ENCODE measurements at places on chromosomes 4 and X.

DNA sequence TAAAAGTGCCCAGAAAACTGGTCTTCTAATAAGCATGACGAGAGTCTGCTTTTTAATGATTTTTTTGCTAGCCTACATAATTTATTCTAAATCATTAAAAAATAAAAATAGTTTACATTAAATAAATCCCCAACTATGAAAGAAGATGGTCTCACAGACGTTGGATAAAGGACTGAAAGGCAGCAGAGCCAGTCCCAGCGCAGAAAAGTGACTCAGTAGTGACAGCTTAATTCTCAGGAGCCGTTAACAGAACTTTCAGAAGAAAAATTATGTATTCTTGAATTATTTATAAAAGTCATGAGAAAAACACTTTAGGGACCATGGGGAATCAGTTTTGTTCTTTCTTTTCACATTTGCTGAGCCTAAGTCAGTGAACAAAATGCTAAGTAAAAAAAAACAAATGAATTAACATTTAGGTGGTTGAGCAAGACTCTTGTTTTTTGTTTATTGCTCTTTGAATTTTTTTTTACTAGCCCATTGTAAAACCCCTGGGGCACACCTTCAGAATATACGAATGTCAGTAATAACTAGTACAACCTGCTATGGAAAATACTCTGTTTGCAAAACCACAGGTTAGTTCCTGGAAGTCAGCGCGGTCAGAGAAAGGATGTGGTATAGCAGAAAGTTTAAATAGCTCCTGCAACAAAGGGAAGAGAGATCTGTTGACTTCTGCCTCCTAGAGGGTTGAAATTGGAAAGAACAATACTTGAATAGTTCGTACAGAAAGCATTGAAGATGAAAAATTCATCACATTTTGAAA lies 50.4 kb upstream of the CCDC160 start:
- no peak for DNase-seq

DNA sequence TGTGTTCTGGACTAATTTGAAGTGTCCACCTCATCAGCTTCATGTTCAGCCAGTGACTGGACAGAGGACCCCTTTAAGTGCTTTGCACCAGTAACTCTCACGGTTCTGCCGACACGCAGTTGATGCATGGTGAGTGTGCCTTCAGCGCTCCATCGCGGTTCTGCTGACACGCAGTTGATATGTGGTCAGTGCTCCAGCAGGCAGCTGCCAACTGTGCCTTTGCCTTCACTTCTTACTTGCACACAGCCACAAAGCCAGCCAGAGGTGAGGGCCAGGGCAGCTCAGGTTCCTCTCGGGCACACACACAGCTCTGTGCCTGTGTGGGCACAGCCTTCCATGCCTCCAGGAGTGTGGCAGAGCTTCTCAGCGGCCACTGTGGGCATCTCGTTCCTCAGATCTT lies 12.4 kb downstream of the NKX1-1 start:
- no peak for DNase-seq

- DNase-seq, result peak; percentile 11
Observed at GRCh38 chr4:82223715-82224114, 150.1 kb downstream of the HNRNPD start.

DNA sequence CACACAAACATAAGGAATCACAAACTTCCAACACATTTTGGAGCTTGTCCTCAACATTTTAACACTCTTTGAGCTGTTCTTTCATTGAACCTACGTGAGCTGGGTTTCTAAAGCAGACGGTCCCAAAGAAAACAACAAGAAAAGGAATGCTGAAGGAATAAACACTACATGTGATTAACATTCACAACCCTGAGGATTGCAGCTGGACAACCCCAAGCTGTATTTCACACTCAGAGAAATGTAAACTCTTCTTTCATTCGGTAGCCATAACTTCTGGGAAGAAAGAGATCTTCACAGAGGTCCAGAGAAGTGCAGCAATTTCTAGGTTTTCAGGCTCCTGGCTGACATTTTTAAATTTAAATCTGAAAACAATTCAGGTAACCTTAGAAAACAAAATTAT lies 130.2 kb downstream of the CFAP299 start:
- no peak for DNase-seq

- no peak for DNase-seq
Observed at GRCh38 chr4:10237131-10237530, 120.5 kb upstream of the WDR1 start.

- DNase-seq, result no peak
Observed at GRCh38 chr4:43843501-43843900, 605.1 kb downstream of the KCTD8 start.

DNA sequence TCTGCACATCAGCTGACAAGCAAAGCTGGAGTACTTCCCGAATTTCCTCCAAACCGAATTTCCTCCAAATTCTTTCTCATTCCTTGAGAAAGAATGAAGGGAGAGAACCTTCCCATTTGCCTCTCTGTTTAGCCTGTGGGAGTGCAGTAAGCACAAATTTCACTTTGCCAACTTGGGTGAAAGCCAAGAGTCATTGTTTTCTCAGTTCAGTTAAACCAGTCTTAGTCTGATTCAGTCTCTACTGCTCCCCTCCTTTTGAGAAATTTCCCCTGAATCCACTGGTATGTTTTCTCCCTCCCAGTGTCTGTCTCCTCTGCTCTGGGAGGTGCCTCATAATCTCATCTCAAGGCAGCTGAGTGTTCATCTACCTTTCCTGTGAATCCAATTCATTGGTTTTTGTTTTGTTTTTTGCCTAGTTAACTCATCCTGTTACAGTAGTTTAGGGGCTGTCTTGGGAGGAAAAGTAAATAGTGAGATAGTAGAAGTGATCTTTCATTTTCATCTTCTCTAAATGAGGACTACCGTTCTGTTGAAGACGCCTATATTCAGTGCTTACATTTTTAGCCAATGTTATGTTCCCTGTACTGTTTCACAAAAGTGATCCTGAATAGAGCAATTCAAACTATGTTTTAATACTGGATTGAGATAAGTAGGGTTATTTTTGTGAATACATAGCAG lies 49.0 kb downstream of the SYTL5 start:
- DNase-seq, result no peak

- DNase-seq, result no peak
Observed at GRCh38 chrX:132692526-132692925, 203.7 kb upstream of the MBNL3 start.

GRCh38 chr4:176856421-176856820 lies 63.7 kb upstream of the VEGFC start:
- no peak for DNase-seq

- no peak for DNase-seq
Observed at GRCh38 chr4:114312338-114312737, 286.3 kb upstream of the UGT8 start.

GRCh38 chrX:39052751-39053150 lies 251.5 kb downstream of the MID1IP1 start:
- no peak for DNase-seq

- no peak for DNase-seq
Observed at GRCh38 chr4:163353054-163353453, 9.4 kb downstream of the NPY5R start.

DNA sequence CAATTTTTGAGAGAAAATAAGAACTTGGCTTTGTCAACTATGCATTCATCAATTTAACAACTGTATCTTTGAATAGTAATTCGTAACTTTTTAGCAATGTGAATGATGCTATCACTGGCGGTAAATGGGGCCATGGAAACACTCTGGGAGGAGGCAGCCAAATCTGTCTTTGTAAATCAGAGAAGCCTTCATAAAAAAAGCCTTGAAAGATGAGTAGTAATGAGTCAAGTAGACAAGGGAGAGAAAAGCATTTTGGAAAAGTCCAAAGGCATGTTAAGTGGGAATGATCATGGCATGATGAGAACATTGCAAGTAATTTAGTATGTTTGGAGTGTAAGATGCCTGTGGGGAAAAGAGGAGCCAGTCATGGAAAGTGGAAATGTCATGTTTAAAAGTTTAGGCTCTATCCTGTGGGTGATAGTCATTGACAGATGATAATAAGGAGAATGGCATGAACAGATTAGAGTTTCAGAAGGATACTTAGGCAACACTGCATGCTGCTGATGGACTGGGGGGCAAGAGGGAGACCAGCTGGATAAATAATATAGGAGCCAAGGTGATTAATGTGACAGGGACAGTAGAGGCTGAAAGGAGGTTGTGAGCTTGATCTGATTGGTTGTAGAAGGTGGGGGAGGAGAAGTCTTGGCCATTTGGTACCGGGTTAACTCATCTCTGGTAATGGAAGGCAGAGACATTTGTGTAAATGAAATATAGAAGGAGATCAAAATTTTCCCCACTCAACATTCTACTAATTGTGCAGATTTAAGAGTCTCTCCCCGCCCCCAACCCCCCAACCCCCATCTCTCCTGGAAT lies 16.3 kb downstream of the SPRY1 start:
- DNase-seq, result peak; percentile 84

- DNase-seq, result no peak
Observed at GRCh38 chrX:10769195-10769594, 148.8 kb upstream of the MID1 start.

DNA sequence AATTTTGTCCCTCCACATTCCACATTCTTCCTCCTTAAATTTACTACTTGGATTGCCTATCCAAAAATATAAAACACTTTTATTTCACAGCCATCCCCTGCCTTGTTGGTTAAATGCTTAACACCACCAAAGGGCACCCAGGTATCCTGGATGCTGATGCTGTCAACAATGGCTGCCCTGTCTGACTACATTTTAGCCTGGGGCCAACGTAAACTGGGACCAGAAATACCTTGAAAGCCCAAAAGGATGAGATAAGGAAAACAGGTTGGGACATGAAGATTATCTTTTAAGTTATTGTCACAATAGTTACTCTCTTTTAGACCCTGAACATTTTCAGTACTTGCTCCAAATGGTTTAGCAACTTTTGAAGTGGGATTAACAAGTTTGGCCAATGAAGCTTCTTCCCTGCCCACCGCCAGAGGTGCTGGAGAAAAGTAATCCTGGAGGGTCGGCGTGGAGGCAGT lies 775 bp upstream of the YIPF6 start:
- no peak for DNase-seq

DNA sequence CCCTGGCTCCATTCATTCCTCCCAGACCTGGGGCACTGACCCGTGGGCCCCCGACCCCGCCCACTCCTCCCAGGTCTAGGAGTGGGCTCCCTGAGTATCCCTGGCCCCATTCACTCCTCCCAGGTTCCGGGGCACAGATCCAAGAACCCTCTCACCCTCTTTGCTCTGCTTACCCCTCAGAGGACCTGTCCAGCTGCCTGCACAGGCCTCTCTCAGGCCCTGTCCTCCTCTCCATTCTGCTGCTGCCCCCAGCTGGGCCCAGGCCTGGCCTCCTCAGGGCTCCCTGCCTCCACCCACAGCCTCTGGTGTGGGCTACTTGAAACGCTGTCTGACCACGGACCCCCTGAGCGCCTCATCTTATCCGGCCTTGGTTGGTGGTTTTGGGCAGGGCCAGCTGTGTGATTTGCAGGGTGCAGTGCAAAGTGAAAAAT lies 217.7 kb upstream of the PSAPL1 start:
- DNase-seq, result no peak

- no peak for DNase-seq
Observed at GRCh38 chr4:69750346-69750745, 10.1 kb downstream of the SULT1B1 start.

GRCh38 chr4:86441175-86441936 lies 81.5 kb upstream of the MAPK10 start:
- no peak for DNase-seq

All from muscle of back (tissue), 13 donors.